ENCODE measurements at places on chromosomes 11 and 22. TPM values are rescaled to one million over a fixed set of nuclear protein-coding genes. Genes with fewer than 3 reads are reported as not detected.

The SLC22A12 gene
- total RNA-seq: not detected

The NECTIN1 gene
- total RNA-seq: 3.4 TPM

The PARVG gene
- not detected for total RNA-seq

The TRIM49 gene
- total RNA-seq: not detected

The UPB1 gene
- not detected for total RNA-seq

The KCTD14 gene
- 0.62 TPM for total RNA-seq

The CCDC157 gene
- 2.5 TPM for total RNA-seq

The TENM4 gene
- 51.9 TPM for total RNA-seq

The C22orf23 gene
- total RNA-seq: 0.62 TPM

The SYT13 gene
- not detected for total RNA-seq

The GLYAT gene
- not detected for total RNA-seq

The SEC14L6 gene
- total RNA-seq: 1.4 TPM

The ANO3 gene
- 1.00 TPM for total RNA-seq

The EXPH5 gene
- 1.1 TPM for total RNA-seq

The OOSP4B gene
- not detected for total RNA-seq

The PATE4 gene
- not detected for total RNA-seq

The IGLL1 gene
- not detected for total RNA-seq

The CABP4 gene
- not detected for total RNA-seq

The MPZL3 gene
- total RNA-seq: 1.8 TPM

The OVCH2 gene
- not detected for total RNA-seq

The CHADL gene
- 1.4 TPM for total RNA-seq

The SLC25A18 gene
- under 0.01 TPM for total RNA-seq

The C22orf15 gene
- 0.77 TPM for total RNA-seq

The PLAAT5 gene
- total RNA-seq: not detected

The ZNF214 gene
- total RNA-seq: 7.0 TPM

The RIMBP3C gene
- total RNA-seq: 0.11 TPM

The TMEM225 gene
- total RNA-seq: not detected

The TSSK2 gene
- total RNA-seq: not detected

The NXPE4 gene
- total RNA-seq: not detected

The APOL5 gene
- not detected for total RNA-seq

The WDR74 gene
- 68.5 TPM for total RNA-seq

The RFPL1 gene
- not detected for total RNA-seq

The PANX3 gene
- not detected for total RNA-seq

The OR8D1 gene
- under 0.01 TPM for total RNA-seq

The KDM2A gene
- total RNA-seq: 40.0 TPM

The KLHDC7B gene
- 0.11 TPM for total RNA-seq

The GSTT2 gene
- 1.00 TPM for total RNA-seq

The OR52H1 gene
- 1.1 TPM for total RNA-seq

The OR51B4 gene
- total RNA-seq: 0.11 TPM

The CCND1 gene
- total RNA-seq: 1,083 TPM

The FCHSD2 gene
- 16.6 TPM for total RNA-seq

The FREY1 gene
- total RNA-seq: 0.89 TPM

The GUCD1 gene
- 142 TPM for total RNA-seq

The ACAT1 gene
- 114 TPM for total RNA-seq

The RASGRP2 gene
- 1.2 TPM for total RNA-seq

The OR5P2 gene
- total RNA-seq: not detected

The UBQLN3 gene
- total RNA-seq: not detected

The KIAA1671 gene
- 3.9 TPM for total RNA-seq

The LRRC4C gene
- total RNA-seq: under 0.01 TPM

The PNPLA5 gene
- not detected for total RNA-seq

The SLC1A2 gene
- total RNA-seq: 6.2 TPM

The CCDC116 gene
- 0.22 TPM for total RNA-seq

The FAM227A gene
- 2.4 TPM for total RNA-seq

The SCT gene
- not detected for total RNA-seq

The CATSPER1 gene
- total RNA-seq: under 0.01 TPM

The PRODH gene
- total RNA-seq: not detected

The UBQLNL gene
- not detected for total RNA-seq

The DMC1 gene
- 6.5 TPM for total RNA-seq

The OR4A16 gene
- not detected for total RNA-seq

The OR6T1 gene
- total RNA-seq: not detected
